ENCODE measurements at places on chromosomes 13 and 19. TPM values are rescaled to one million over a fixed set of nuclear protein-coding genes. Genes with fewer than 3 reads are reported as not detected.

Gene TEX29
- total RNA-seq, result not detected

Gene KLK2
- not detected for total RNA-seq

Gene SOX1
- not detected for total RNA-seq

Gene RASGRP4
- total RNA-seq, result 0.64 TPM

Gene ZNF557
- 6.1 TPM for total RNA-seq

Gene LRRC4B
- total RNA-seq, result 0.62 TPM

Gene PLIN4
- total RNA-seq, result 1.4 TPM

Gene F2RL3
- 1.1 TPM for total RNA-seq

Gene PPM1N
- total RNA-seq, result 3.8 TPM

Gene RYR1
- 18.3 TPM for total RNA-seq

Gene ATP4B
- not detected for total RNA-seq

Gene ZNF98
- 0.62 TPM for total RNA-seq

Gene DCT
- total RNA-seq, result not detected

Gene TMPRSS9
- 0.19 TPM for total RNA-seq

Gene TRIP10
- total RNA-seq, result 105 TPM

Gene ZNF625
- total RNA-seq, result 5.1 TPM

Gene IGFL3
- total RNA-seq, result not detected

Gene GRIK5
- 1.1 TPM for total RNA-seq

Gene ZSWIM9
- 2.0 TPM for total RNA-seq

Gene ADGRE2
- 0.49 TPM for total RNA-seq

Gene RBM26
- 16.0 TPM for total RNA-seq
